Activated CD4-positive, CD25-positive, alpha-beta regulatory T cell treated with anti-CD3 and anti-CD28 coated beads, Interleukin-2, amount 50 U/mL, for 24 hours (primary cell): ENCODE measurements at places on chromosomes 2 and 18.

DNA sequence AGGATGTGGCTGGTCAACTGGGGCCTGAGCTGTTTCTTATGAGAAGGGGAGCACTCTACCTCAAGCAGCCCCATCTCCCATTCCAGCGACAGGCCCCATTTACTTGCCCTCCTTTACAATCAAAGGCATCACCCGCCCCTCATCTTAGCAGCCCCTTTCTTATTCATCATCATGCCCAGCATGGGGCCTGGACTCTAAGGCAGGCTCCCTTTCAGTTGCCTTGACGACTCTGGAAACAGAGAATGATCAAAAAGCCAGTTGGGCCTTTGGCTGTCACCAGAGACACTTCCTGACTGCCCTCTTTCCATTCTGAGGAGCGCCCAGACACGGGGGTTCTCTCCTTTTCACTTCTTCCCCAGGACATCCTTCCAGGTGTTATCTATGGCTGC is 11.2 kb downstream of the CELF4 start:
- ATAC-seq, result no peak

DNA sequence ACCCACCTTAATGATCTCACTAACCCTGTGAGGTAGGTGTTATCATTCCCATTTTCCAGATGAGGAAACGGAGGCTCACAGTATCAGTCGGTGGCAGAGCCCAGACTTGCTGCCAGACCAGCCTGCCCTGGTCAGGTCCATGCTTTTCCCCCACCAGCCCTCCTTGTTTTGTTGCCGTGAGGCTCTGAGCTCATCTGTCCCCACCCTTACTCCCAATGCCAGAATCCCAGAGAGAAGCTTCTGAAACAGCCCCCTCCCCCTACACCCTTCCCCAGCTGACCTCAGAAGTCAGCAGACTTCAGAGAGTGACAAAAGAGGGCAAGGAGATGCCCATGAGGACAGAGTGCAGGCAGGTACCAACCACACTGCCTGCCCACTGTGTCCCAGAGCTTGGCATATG is 20.8 kb upstream of the TNS1 start:
- no peak for ATAC-seq

DNA sequence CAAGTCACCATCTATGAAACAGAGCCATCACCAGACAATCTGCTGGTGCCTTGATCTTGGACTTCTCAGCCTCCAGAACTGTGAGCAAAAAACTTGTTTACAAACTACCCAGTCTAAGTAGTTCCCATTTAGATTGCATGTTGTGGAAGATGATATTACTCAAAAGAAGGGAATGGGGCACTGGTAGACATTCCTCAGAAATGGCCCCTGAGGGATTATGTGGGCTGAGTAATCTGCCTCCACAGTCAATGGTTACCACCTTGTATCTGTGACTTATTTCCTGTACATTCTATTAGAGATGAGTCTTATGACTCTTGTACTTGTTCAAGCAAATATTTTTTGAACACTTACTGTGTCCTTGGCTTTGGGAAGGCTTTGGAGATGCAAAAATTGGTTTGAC is 160.4 kb downstream of the NUP35 start:
- ATAC-seq, result no peak

DNA sequence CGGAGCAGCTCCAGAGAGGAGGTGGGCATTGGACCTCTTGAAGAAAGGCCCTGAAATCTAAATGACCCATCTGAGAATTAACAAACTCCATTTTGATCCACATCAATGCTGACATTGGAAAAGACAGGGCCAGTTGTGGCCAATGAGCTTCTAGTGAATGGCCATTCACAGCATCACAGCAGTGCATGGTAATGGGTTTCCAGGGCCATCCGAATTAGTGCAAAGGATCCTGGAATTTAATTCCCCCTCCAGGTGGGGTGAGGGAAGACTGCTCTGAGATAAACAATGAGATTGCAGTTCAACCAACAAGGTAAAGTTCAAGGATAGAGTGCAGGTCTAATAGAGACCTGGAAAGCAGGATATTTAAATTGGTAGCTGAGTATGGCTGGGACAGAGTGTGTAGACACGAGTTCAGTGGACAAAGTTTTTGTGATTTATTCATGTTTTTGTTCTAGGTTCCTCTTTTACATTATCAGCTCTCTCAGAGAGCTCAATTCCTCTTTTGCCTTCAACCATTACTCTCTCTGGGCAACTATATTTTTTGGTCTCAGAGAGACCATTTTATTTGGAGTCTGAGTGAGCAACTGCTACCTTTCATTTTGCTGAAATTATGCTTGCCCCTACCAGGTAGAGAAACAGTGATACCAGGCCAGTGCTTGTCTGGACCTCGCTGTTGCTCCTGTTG is 5.0 kb downstream of the TACR1 start:
- no peak for ATAC-seq

GRCh38 chr2:99933894-99934650 is 208.3 kb downstream of the AFF3 start:
- no peak for ATAC-seq

- ATAC-seq, result no peak
Observed at GRCh38 chr2:33453905-33454479, 22.5 kb upstream of the RASGRP3 start.

DNA sequence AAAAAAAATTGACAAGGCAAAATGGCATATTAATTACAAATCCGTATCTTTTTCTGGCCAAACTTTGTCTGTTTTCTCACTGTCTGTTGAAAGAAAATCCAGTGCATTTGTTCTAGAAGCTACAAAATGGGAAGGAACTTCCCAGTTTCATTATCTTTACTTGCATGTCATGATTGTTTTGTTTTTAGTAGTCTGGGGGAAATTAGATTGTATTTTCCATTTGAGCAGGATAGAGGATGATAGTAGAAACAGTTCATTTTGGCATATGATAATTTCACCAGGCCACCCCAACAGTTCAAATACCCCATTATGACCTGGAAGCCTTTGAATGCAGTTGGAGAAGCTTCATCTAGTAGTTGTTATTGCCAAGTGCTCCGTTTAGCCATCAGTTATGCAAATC is 77.5 kb upstream of the RANBP2 start:
- no peak for ATAC-seq
